ENCODE measurements at places on chromosomes 7 and 10. TPM values are rescaled to one million over a fixed set of nuclear protein-coding genes. Genes with fewer than 3 reads are reported as not detected.

GRCh38 chr10:70648427-70648826, 23.9 kb upstream of the ADAMTS14 start:
- H3K27me3 ChIP-seq = no peaks in the 10 kb centered on the region
- H3K4me1 ChIP-seq = no peaks in the 10 kb centered on the region
- H3K27ac ChIP-seq = no peak overlapping the region
- no peak overlapping the region for H3K4me3 ChIP-seq
- DNase-seq = no peak
- H3K36me3 ChIP-seq = no peaks in the 10 kb centered on the region

- no peaks in the 10 kb centered on the region for H3K27me3 ChIP-seq
- H3K4me3 ChIP-seq = no peak overlapping the region
- no peak overlapping the region for H3K27ac ChIP-seq
- no peaks in the 10 kb centered on the region for H3K36me3 ChIP-seq
These were observed 182.8 kb downstream of the ZWINT start for GRCh38 chr10:56178210-56178609.

DNA sequence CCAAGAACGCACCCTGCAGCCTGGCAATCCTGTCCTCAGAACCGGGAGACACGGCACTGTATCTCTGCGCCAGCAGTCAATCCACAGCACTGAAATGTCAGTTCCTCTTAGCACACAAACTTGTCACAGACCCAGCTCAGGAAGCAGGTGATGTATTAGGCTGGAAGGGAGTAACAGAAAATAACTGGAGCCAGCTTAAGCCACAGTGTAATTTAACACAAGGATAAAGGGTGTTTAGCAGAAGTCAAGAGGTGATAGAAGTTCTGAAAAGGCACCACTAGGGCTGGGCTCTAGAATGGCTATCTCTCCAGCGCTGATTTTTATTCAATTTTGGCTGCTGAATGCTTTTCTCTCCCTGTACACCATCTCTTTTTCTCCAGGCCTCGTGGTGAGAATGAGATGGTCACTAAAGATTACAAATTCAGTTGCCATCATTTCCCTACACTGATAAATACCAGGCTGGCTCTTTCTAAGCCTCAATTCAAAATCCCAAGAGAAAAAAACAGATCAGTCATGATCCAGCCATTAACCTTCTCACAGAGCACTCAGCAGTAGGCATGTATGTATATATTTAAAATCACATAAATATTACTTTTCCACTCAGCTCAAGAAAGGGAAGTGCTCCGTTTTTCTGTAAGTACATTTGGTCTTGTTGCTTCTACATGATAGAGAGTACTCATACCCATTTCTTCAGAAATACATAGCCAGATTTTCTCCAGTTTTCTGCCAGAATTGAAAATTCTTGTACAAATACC, 102.7 kb upstream of the PRSS1 start:
- no peaks in the 10 kb centered on the region for H3K36me3 ChIP-seq
- no peak overlapping the region for H3K4me3 ChIP-seq
- no peaks in the 10 kb centered on the region for H3K27me3 ChIP-seq
- DNase-seq = no peak
- no peak overlapping the region for H3K27ac ChIP-seq

The KDM7A gene
- total RNA-seq = 19.5 TPM

The SLC13A1 gene
- total RNA-seq = not detected

The GNAT3 gene
- total RNA-seq = not detected

All from aorta (tissue), 5 donors.